ENCODE measurements at places on chromosomes 13 and 19. TPM values are rescaled to one million over a fixed set of nuclear protein-coding genes. Genes with fewer than 3 reads are reported as not detected.

- peak; percentile 22 for DNase-seq
- no peaks in the 10 kb centered on the region for H3K27me3 ChIP-seq
- no peak overlapping the region for H3K4me3 ChIP-seq
- peak overlapping the region; percentile 47 for H3K27ac ChIP-seq
Observed at GRCh38 chr13:31947105-31947504, 84.5 kb upstream of the FRY start.

The PROZ gene
- not detected for total RNA-seq

The EFNB2 gene
- 18.7 TPM for total RNA-seq

- no peak overlapping the region for H3K27ac ChIP-seq
- H3K36me3 ChIP-seq, result no peaks in the 10 kb centered on the region
- no peaks in the 10 kb centered on the region for H3K4me1 ChIP-seq
- DNase-seq, result no peak
Observed at GRCh38 chr13:103615771-103616170, 549.6 kb upstream of the SLC10A2 start.

DNA sequence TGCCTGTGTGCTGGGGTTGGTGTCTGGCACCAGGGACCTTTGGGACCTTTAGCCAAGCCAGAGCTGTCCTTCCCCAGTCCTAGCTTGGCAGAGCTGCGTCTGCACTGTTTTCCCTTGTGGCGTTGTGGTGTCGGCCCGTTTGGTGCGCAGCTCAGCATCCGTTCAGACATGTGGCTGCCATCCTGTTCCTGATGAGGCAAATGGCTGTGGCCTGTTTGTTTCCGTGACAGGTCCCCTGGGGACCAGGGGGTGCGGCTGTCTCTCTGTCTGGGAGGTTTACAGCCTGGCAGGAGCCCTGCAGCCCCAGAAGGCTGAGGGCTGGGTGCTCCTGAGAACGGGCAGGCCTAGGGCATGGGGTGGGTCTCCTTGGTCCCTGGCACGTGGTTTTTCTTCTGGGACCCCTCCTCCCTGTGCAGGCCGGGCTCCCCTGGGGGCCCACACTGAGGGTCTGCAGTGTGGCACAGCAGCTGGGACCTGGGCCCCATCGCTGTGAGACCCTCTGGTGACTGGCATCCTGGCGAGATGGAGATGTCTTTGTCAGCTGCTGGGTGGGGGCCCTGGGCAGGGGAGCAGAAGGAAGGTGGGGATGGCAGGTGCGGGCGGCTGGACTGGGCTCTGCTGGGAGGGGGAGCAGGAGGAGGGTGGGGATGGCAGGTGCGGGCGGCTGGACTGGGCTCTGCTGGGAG lies 4.0 kb downstream of the SPPL2B start:
- H3K4me1 ChIP-seq, result peaks cover 34% of the 10 kb centered on the region
- no peak for DNase-seq
- no peak overlapping the region for H3K4me3 ChIP-seq
- H3K27me3 ChIP-seq, result no peaks in the 10 kb centered on the region

DNA sequence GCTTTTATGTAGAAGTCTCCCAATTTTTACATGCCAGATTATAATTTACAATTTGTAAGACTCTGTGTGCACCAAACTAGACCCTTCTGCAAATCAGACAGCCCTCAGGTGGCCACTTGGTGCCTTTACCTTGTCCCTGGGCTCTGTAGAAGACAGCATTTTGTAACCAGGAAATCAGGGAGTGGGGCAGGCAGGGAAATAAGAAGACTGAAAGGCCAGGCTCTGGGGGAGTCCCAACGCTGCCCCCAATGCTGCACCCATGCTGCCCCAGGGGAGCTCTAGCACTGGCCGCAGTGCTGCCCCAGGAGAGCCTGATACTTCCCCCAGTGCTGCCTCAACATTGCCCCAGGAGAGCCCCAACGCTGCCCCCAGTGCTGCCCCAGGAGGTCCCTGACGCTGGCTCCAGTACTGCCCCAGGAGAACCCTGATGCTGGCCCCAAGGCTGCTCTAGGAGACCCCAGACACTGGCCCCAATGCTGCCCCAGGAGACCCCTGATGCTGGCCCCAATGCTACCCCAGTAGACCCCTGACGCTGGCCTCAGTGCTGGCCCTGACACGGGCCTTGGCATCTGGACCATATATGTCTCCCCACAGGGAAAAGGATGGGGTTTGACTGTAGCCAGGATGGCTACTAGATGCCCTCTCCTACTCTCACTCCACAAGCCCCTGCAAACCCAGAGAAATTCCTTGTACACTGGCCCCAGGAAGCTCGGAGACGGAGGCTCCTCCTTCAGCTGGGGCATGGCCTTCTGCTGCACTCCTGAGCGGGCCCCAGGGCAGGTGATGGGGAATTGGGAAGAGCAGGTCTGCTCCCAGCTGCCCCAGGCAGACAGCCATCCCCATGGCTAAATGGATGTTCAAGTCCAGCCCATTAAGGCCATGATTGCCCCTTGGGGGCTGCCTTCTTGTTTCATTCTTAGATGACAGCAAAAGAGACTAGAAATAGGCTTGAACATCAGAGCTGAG lies 23.6 kb downstream of the VSTM2B start:
- no peak overlapping the region for H3K4me3 ChIP-seq
- DNase-seq, result no peak
- H3K4me1 ChIP-seq, result no peaks in the 10 kb centered on the region
- no peaks in the 10 kb centered on the region for H3K27me3 ChIP-seq
- no peaks in the 10 kb centered on the region for H3K36me3 ChIP-seq

The RHPN2 gene
- total RNA-seq, result 11.2 TPM

The PLVAP gene
- 322 TPM for total RNA-seq

DNA sequence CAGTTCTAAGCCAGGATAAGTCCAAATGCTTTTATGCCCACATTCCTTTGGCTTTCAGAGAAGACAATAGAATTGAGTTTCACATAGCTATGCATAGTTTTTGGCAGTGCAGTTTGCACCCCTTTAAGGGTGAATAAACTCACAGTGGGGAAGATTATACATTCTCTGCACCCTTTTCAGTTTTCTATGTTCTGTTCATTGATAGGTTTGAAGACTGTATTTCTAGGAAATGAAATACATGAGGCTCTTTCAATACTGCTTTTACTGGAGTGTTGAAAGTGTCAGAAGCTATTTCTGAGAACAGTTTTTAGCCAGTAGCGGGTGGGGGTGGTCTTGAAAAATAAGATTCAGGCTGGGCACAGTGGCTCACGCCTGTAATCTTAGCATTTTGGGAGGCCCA lies 46.2 kb downstream of the IPO5 start:
- H3K4me3 ChIP-seq, result no peak overlapping the region
- no peak for DNase-seq
- peaks cover 4% of the 10 kb centered on the region for H3K4me1 ChIP-seq
- no peak overlapping the region for H3K27ac ChIP-seq
- peaks cover 33% of the 10 kb centered on the region for H3K36me3 ChIP-seq

GRCh38 chr13:48448285-48448958 lies 35.5 kb upstream of the LPAR6 start:
- H3K36me3 ChIP-seq, result no peaks in the 10 kb centered on the region
- H3K4me1 ChIP-seq, result peaks cover 19% of the 10 kb centered on the region
- H3K27ac ChIP-seq, result peak overlapping the region; percentile 9

DNA sequence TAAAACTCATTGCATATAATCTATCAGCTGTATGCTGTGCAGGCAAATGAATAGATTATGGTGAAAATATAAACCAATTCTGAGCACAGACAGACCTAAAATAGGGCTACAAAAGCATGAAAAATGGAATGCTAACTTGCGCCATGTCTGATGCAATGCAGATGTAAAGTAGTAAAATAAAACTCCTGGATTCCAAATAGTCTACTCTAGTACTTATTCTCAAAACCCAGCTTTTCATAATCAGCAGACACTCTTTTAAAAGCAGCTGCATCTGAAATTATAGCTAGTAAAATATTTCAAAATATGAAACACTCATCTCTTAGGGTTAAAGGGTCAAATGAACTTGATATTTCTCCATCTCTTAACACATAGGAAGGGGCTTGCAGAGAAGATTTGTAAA lies 4.7 kb upstream of the POMP start:
- no peak overlapping the region for H3K27ac ChIP-seq
- H3K36me3 ChIP-seq, result no peaks in the 10 kb centered on the region
- H3K27me3 ChIP-seq, result no peaks in the 10 kb centered on the region

DNA sequence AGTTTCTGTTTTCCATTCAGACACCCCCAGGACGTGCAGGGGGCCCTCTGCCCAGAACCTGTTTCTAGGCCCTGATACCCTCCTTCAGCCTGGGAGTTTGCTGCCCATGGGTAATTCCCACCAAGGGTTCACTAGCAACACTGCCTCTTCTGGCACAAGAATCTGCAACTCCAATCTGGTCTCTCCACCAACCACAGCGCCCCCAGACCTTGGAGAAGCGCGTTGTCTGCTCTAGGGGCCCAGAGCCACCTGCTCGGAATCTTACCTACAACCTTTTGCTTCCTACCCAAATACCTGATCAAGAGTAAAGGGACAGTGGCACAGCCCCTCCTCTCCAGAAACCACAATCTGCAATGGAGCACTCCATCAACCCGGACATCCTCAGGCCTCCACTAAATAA lies 763 bp downstream of the ZNF180 start:
- H3K4me1 ChIP-seq, result peaks cover 11% of the 10 kb centered on the region
- H3K4me3 ChIP-seq, result peak overlapping the region; percentile 21
- H3K36me3 ChIP-seq, result peaks cover 15% of the 10 kb centered on the region
- no peak overlapping the region for H3K27ac ChIP-seq
- H3K27me3 ChIP-seq, result no peaks in the 10 kb centered on the region

GRCh38 chr13:45691667-45692066 lies 10.5 kb upstream of the CBY2 start:
- no peaks in the 10 kb centered on the region for H3K27me3 ChIP-seq
- H3K36me3 ChIP-seq, result no peaks in the 10 kb centered on the region
- H3K4me3 ChIP-seq, result no peak overlapping the region
- H3K27ac ChIP-seq, result no peak overlapping the region

- H3K27me3 ChIP-seq, result no peaks in the 10 kb centered on the region
- H3K27ac ChIP-seq, result no peak overlapping the region
- no peaks in the 10 kb centered on the region for H3K4me1 ChIP-seq
- no peak overlapping the region for H3K4me3 ChIP-seq
Observed at GRCh38 chr13:93004919-93005318, 221.7 kb upstream of the GPC6 start.

GRCh38 chr19:17718947-17719711 lies at the start of gene MAP1S:
Gene MAP1S, plus strand, starts transcription at chr19:17719480. Its CDS starts 23 bp downstream, at chr19:17719503.
- DNase-seq, result peak; percentile 47
- H3K27ac ChIP-seq, result no peak within 1 kb of the TSS
- H3K4me3 ChIP-seq, result peak within 1 kb of the TSS; percentile 81
- H3K4me1 ChIP-seq, result peaks cover 22% of the 10 kb centered on the region
- H3K27me3 ChIP-seq, result no peaks in the 10 kb centered on the region

DNA sequence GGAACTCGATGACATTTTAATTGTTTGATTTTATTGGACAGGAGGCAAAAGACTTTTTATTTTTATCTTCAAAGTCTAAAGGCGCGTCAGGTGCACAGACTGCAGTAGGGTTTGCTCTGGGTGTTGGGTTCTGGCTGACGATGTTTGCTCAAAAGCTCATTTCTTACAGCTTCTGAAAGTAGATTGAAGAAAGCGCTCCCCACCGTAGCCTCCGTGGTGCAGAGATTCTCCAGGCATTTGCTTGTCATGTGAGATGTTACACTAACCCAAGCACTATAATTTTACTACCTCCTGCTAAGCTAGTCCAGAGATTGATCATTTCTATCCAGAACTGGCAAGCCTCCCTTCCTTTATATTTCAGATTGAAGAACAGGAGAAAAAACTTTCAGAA lies 14.5 kb upstream of the ATP11A start:
- DNase-seq, result no peak
- no peaks in the 10 kb centered on the region for H3K27me3 ChIP-seq
- H3K36me3 ChIP-seq, result no peaks in the 10 kb centered on the region
- H3K4me1 ChIP-seq, result no peaks in the 10 kb centered on the region
- no peak overlapping the region for H3K27ac ChIP-seq
- no peak overlapping the region for H3K4me3 ChIP-seq

- no peaks in the 10 kb centered on the region for H3K27me3 ChIP-seq
- DNase-seq, result no peak
- no peaks in the 10 kb centered on the region for H3K36me3 ChIP-seq
Observed at GRCh38 chr13:52348071-52348470, 57.9 kb downstream of the THSD1 start.

GRCh38 chr13:76696370-76696769 lies 189.8 kb downstream of the KCTD12 start:
- no peaks in the 10 kb centered on the region for H3K36me3 ChIP-seq

The HOMER3 gene
- total RNA-seq, result 169 TPM

DNA sequence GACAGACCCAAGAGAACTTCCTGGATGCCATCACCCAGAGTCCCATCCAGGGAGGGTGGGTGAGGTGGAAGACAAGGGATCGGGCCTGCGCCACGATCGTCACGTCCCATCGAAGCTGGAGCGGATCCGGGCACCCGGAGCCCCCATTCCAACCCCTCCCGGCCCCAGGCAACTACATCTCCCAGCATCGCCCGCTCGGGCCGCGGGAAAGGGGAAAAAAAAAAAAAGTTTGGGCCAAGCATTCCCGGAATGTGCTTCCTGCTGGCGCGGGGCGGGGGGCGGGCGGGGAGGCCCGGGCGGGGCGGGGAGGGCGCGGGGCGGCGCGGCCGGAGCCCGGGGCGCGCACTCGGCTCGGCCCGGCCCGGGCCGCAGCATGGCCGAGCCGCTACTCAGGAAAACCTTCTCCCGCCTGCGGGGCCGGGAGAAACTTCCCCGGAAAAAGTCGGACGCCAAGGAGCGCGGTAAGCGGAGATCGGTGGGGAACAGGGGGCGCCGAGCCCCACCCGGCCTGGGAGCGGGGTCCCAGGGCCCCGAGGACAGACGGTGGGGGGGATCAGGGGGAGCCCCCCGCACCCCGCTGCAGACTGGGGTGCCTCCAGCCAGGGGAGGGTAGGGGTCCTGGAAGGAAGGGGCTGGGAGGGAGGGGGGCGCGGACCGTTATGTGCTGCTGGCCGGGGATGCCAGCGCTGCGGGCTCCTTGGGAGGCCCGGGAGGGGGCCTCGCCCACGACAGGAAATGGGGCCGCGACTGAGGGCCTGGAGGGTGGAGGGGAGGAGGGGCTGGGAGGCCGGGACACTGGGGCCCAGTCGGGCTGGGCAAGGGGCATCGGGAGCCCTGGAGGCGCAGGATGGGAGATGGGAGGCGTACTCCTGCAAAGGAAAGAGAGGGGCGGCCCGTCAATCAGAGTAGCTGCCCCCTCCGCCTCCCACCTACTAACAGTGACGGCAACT lies at the start of gene SYDE1:
Gene SYDE1, plus strand, starts transcription at position 341 of the 950 bp plus-strand sequence. Its CDS starts 33 bp downstream, at position 374.
- peaks cover 5% of the 10 kb centered on the region for H3K36me3 ChIP-seq
- peaks cover 9% of the 10 kb centered on the region for H3K4me1 ChIP-seq
- H3K4me3 ChIP-seq, result peak within 1 kb of the TSS; percentile 96

GRCh38 chr13:46643165-46643777 lies 90.3 kb downstream of the LRCH1 start:
- H3K4me1 ChIP-seq, result peaks cover 40% of the 10 kb centered on the region
- DNase-seq, result no peak
- H3K4me3 ChIP-seq, result no peak overlapping the region
- no peaks in the 10 kb centered on the region for H3K27me3 ChIP-seq
- no peak overlapping the region for H3K27ac ChIP-seq
- no peaks in the 10 kb centered on the region for H3K36me3 ChIP-seq

The TEX101 gene
- total RNA-seq, result not detected

GRCh38 chr13:43905435-43906031 lies 25.8 kb downstream of the LACC1 start:
- peak; percentile 13 for DNase-seq
- no peak overlapping the region for H3K27ac ChIP-seq
- no peaks in the 10 kb centered on the region for H3K27me3 ChIP-seq
- H3K36me3 ChIP-seq, result no peaks in the 10 kb centered on the region
- H3K4me1 ChIP-seq, result no peaks in the 10 kb centered on the region

The BRSK1 gene
- total RNA-seq, result not detected
